ENCODE measurements at places on chromosomes 2 and 18.

- no peak overlapping the region for H3K27ac ChIP-seq
- no peak for DNase-seq
- H3K27me3 ChIP-seq = no peaks in the 10 kb centered on the region
- H3K4me3 ChIP-seq = no peak overlapping the region
- no peaks in the 10 kb centered on the region for H3K4me1 ChIP-seq
These were observed 425.4 kb upstream of the TRIB2 start for GRCh38 chr2:12291303-12291702.

- no peaks in the 10 kb centered on the region for H3K36me3 ChIP-seq
- no peaks in the 10 kb centered on the region for H3K27me3 ChIP-seq
- H3K4me1 ChIP-seq = no peaks in the 10 kb centered on the region
- H3K27ac ChIP-seq = no peak overlapping the region
These were observed 570.1 kb downstream of the PLCL1 start for GRCh38 chr2:198374375-198375082.

- H3K27ac ChIP-seq = no peak overlapping the region
- no peak for DNase-seq
- H3K4me3 ChIP-seq = no peak overlapping the region
These were observed 1354.9 kb downstream of the SUCLG1 start for GRCh38 chr2:83104202-83104601.

- no peak overlapping the region for H3K4me3 ChIP-seq
- no peak for DNase-seq
- H3K36me3 ChIP-seq = no peaks in the 10 kb centered on the region
- no peak overlapping the region for H3K27ac ChIP-seq
- no peaks in the 10 kb centered on the region for H3K27me3 ChIP-seq
These were observed 84.0 kb downstream of the MSH2 start for GRCh38 chr2:47486841-47487497.

- no peaks in the 10 kb centered on the region for H3K4me1 ChIP-seq
- no peak overlapping the region for H3K27ac ChIP-seq
- no peak overlapping the region for H3K4me3 ChIP-seq
- no peaks in the 10 kb centered on the region for H3K36me3 ChIP-seq
These were observed 34.8 kb upstream of the LDLRAD4 start for GRCh38 chr18:13183790-13184189.

GRCh38 chr18:75554644-75555185 lies 127.2 kb upstream of the SMIM21 start:
- no peak overlapping the region for H3K4me3 ChIP-seq
- H3K4me1 ChIP-seq = no peaks in the 10 kb centered on the region
- H3K27me3 ChIP-seq = no peaks in the 10 kb centered on the region
- no peaks in the 10 kb centered on the region for H3K36me3 ChIP-seq

GRCh38 chr2:191544461-191545062 lies 133.4 kb upstream of the NABP1 start:
- no peak for DNase-seq
- H3K4me3 ChIP-seq = no peak overlapping the region
- H3K27ac ChIP-seq = no peak overlapping the region

DNA sequence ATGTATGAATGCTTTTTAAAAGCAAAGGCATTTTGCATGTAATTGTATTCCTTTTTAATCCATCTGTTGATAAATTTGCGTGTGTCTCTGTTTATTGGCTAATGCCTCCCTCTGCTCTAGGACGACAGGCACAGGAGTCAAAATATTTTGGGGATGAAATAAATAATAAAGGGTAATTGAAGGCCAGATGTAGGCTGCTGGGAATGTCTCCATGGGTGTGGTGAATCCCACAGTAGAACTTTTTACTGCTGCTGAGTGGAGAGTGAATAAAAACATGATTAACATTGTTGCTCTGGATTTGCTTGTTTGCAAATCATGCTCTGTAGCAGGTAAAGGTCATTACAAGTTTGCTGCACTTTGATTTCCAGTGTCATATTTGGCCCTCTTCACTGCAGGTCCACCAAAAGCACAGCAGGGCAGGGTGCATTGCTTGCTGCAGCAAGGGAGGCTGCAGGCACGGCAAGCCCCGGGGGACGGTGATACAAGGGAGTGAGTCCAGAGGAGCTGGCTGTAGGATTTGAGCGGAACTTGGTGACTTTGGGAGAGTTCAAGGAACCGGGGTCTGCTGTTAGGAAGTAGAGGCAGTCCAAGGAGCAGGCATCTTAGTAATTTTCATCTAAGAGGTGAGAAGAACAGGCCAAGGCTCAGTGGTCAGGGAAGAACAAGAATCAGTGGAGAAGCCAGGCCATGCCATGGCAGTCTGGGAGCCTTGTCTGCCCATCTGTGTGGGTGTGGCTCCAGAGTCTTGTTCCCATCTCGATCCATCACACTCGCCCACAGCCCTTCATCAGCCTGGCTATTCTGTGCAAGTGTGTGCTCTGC lies 201.5 kb upstream of the RAB6C start:
- H3K4me3 ChIP-seq = no peak overlapping the region
- no peaks in the 10 kb centered on the region for H3K4me1 ChIP-seq
- H3K36me3 ChIP-seq = no peaks in the 10 kb centered on the region
- H3K27me3 ChIP-seq = no peaks in the 10 kb centered on the region
- no peak for DNase-seq

GRCh38 chr2:165601065-165601830 lies 131.8 kb downstream of the CSRNP3 start:
- no peaks in the 10 kb centered on the region for H3K27me3 ChIP-seq
- no peaks in the 10 kb centered on the region for H3K36me3 ChIP-seq
- H3K4me3 ChIP-seq = no peak overlapping the region
- H3K27ac ChIP-seq = no peak overlapping the region
- DNase-seq = no peak
- H3K4me1 ChIP-seq = peaks cover 12% of the 10 kb centered on the region
